ENCODE measurements at places on chromosomes 13 and 19.

DNA sequence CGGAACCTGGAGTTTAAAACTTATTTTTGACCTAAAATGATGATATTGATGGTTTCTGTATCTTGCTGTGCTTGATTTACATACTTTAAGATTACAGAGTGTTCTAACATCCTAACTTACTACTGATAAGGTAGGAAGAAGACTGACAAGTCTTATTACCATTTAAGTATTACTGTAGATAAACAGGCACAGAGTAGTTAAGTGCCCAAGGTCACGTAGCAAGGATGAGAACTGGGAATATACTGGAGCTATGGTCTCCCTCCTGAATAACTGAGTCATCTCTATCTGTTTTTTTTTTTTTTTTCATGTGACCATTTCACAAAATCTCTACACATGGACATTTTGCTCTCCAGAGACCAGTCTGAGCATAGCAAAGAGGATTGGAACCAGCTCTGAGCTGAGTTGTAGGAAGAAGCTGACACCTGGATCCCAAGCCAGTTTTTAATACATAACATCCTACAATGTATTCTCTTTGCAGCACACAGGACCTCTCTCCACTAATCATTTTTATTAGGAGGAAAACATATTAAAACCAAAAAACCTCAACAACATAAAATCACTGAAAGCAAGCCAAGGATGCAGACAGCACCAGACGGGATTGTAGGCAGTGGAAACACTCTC is 173.5 kb downstream of the DNAJC15 start:
- DNase-seq: no peak

GRCh38 chr13:114319441-114319913 is 5.2 kb downstream of the CHAMP1 start:
- DNase-seq: no peak

GRCh38 chr19:9650345-9650744 is 24.6 kb downstream of the ZNF562 start:
- no peak for DNase-seq

DNA sequence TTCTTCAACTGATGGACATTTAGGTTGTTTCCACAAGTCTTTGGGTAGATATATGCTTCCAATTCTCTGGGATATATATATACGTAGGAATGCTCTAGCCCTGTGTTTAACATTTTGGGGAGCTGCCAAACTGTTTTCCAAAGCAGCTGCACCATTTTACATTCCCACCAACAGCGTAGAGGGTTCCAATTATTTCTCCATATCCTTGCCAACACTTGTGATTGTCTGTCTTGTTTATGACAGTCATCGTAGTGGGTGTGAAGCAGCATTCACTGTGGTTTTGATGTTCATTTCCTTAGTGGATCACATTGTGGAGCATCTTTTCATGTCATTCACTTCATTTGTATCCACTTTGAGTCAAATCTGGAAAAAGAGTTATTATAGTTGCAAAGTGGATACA is 4.7 kb upstream of the CBLC start:
- DNase-seq: no peak

DNA sequence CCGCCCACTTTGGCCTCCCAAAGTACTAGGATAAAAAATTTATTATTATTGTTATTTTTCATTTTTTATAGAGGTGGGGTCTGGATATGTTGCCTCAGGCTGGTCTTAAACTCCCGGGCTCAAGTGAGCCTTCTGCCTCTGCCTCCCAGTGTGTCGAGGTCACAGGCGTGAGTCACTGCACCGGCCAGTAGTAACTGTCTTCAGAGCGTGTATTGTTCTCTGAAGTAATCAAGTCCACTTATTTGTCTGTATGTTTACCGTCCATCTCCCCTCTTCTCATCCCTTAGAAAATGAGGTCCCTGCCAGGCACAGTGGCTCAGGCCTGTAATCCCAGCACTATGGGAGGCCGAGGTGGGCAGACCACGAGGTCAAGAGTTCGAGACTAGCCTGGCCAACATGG is 18.2 kb upstream of the SULT2B1 start:
- no peak for DNase-seq

DNA sequence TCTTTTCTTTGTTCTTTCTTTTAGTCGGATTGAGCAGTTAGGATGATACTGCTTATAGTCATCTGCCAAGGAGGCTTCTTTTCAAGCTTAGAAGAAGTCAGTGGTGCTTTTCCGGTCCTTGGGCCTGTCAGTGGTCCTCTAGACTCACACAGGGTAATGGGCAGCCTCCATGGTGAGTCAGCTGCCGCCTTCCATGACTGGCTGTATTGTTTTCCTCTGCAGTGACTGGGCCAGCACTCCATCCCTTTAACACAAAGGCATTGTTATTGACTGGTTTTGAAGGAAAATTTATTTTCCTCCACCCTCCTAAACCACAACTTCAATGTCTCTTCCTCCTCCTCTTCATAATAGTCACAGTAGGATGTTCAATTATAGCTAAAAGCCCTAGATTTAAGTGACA is 47.1 kb upstream of the CNMD start:
- no peak for DNase-seq

DNA sequence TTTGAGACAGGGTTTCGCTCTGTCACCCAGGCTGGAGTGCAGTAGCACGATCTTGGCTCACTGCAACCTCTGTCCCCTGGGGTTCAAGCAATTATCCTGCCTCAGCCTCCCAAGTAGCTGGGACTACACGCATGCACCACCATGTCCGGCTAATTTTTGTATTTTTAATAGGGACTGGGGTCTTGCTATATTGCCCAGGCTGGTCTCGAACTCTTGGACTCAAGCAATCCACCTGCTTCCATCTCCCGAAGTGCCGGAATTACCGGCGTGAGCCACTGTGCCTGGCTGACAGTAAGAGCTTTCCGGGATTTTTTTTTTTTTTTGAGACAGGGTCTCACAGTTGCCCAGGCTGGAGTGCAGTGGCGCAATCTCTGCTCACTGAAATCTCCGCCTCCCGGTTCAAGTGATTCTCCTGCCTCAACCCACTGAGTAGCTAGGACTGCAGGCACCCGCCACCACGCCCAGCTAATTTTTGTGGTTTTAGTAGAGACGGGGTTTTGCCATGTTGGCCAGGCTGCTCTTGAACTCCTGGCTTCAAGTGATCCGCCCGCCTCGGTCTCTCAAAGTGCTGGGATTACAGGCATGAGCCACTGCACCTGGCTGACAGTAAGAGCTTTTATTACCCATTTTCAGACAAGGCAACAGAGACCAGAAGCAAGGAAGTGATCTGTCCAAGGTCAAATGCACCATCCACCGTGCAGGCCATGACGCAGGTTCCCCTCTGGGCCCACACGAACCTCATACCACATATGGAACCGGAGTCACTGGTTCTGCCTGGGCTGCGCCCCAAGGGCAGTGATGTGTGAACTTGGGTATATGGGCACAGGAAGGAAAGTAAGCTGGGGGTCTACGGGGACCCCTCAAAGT is 21.0 kb downstream of the RFX1 start:
- no peak for DNase-seq

DNA sequence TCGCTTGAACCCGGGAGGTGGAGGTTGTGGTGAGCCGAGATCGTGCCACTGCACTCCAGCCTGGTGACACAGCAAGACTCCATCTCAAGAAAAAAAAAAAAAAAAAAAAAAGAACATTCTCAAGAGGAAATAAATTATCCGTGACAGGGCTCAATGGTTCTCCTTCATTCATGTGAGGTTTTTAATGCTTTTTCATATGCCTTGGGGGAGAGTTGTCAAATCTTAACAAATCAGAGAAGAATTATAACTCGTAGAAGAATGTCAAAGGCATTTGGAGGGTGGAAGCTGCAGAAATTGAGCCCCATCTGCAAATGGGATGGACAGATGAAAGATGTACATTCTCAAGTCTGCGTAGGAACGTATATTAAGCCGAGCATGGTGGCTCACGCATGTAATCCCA is 34.9 kb upstream of the HOMER3 start:
- DNase-seq: no peak

DNA sequence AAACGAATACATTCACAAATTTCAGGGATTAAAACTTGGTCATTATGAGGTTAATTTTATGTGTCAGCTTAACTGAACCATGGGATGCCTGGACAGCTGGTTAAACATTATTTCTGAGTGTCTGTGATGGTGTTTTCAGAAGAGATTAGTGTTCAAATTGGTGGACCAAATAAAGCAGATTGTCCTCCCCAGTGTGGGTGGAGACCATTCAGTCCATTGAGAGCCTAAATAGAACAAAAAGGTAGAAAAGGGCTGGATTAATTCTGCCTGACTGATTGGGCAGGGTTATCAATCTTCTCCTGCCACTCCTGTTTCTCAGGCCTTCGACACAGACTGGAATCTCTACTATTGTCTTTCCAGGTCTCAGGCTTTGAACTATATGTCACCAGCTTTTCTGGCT is 203.8 kb upstream of the SLITRK6 start:
- DNase-seq: no peak

DNA sequence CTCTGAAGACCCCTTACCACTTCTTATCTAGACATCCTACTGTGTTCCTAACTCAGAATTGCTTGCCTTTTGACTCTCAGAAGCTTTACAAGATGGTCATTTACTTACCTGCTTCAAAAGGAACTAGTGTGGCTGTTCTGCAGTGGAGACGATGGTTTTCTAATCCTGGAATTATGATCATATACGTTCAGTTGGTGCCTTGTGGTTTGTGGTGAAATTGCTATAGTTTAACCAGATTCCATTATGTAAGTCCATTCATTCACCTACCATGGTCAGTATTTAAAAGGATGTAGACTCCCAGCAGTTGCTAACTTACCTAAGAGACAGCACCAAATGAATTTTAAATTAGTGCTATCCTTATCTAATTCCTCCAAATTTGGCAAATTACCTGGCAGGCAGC is 210.9 kb downstream of the SHISA2 start:
- DNase-seq: no peak

- no peak for DNase-seq
Observed at GRCh38 chr13:59568306-59568705, 595.4 kb downstream of the DIAPH3 start.

DNA sequence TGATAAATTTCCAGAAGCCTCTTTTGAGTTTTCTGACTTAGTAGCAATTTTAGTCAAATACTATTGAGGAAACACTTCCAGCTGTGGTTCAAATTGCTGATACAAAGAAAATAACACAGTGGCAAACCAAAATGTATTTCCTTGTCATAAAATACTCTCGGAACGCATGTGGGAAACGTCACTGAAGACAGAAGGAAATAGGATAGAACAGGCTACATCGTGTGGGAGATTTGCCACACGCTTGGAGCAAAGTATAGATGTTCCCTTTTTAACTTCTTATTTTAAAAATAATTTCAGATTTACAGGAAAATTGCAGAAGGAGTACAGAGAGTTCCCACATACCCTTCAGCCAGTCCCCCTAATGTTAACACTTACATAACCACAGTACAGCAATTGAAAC is 88.8 kb downstream of the ING1 start:
- no peak for DNase-seq

DNA sequence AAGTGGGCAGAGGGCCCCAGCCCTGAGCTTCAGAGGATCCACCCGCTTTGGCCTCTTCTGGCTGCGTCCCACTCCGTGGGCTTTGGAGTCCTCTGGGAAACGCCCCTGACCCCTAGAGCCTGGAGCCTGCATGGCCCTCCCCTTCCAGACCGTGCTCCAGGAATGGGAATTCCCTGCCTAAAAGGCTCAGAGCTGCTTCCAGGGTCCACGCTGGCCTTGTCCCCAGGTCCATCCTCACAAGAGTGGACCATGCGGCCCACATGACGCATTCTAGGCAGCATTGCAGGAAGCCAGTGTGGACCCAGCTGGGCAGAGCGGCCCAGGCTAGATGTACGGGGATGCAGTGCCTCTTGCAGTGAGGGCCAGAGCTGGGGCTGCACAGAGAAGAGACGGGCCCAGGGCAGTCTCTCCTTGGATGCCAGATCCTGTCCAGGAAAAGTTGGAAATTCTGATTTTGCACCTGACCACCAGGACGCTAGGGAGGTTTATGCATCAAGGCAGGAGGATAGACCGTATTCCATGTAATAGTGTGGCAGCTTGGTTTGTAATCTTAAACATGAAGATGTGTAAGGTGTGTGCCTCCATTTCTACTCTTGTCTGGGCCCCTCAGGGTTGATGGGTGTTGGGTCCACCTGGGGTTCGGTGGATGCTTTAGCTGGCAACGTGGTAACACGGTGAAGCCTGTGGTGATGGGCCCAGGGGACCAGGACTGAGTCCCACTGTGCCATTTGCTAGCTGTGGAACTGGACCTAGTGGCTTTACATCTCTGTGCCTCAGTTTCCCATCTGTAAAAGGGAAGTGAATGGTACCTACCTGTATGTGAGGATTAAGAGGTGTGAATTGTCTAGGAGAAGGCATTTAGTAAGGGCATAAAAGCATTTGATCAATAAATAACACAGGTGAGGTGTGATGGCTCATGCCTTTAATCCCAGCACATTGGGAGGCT is 14.8 kb upstream of the FXYD3 start:
- no peak for DNase-seq

DNA sequence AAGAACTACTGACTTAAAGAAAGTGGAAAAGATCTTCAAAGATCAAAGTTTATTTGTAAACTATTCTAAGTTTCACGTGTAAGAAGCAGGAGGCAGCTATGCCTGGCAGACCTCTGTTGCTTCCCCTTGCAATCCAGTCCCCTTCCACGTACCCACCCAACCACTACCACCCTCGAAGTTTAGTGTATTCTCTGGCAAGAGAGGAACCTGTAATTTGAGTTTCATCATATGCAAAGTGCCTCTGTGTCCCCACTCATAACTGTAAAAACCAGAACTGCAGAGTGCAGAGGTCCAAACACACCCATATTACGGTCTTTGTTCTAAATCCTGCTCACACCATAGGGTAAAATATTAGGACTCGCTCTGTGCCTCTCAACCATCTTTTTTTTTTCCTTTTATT is 75.8 kb upstream of the FRY start:
- DNase-seq: no peak

- DNase-seq: no peak
Observed at GRCh38 chr13:32426191-32426989, 1.5 kb downstream of the N4BP2L1 start.

- DNase-seq: no peak
Observed at GRCh38 chr13:86569119-86569518, 769.9 kb upstream of the SLITRK6 start.

DNA sequence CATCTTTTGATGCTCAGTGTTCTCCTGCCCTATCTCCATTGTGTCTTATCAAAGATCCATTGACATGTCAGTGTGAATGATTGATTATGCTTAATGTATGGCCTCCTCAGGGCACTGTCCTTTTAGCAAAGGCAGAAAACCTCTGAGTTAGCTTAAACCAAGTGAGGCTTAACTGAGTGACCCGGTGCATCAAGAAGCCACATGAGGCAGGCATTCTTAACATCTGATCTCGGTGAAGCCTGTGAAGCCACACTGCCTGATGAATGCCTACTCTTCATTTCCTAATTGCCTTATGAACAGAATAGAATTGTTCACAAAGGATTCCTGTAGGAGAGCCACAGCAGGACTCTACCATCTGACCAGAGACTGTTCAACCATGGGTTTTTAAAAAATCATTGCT is 168.1 kb upstream of the SOX21 start:
- no peak for DNase-seq
